GM03348 (cell line): ENCODE measurements at places on chromosomes 7 and 10.
A peak's percentile ranks its signal among the peaks of the same experiment; 100 is the strongest.

- DNase-seq, result no peak
These were observed 187.9 kb downstream of the DPY19L1 start for GRCh38 chr7:34849163-34849960.

DNA sequence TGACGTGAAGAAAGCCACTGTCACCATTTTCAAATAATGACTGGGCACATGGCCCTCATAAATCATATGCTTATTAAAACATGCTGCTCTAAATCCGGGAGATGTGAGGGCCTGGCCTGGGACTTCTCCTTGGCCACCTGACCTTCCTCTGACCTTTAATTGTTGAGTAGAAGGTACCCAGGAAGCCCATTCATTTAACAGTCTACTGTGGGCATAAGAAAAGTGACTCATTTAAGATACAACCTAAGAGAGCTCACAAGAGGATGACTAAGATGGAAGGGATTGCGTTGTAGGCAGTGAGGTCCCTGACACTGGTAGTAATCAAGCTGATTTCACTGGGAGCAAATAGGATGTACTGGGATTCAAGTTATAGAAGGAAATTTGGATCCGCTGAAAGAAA lies 203.4 kb upstream of the GPR26 start:
- no peak for DNase-seq

GRCh38 chr7:157432957-157433576 lies 96.3 kb downstream of the DNAJB6 start:
- peak; percentile 77 for DNase-seq

GRCh38 chr10:60649485-60650377 lies 128.5 kb upstream of the CDK1 start:
- no peak for DNase-seq

GRCh38 chr10:44856696-44857095 lies 54.4 kb upstream of the TMEM72 start:
- DNase-seq, result no peak

DNA sequence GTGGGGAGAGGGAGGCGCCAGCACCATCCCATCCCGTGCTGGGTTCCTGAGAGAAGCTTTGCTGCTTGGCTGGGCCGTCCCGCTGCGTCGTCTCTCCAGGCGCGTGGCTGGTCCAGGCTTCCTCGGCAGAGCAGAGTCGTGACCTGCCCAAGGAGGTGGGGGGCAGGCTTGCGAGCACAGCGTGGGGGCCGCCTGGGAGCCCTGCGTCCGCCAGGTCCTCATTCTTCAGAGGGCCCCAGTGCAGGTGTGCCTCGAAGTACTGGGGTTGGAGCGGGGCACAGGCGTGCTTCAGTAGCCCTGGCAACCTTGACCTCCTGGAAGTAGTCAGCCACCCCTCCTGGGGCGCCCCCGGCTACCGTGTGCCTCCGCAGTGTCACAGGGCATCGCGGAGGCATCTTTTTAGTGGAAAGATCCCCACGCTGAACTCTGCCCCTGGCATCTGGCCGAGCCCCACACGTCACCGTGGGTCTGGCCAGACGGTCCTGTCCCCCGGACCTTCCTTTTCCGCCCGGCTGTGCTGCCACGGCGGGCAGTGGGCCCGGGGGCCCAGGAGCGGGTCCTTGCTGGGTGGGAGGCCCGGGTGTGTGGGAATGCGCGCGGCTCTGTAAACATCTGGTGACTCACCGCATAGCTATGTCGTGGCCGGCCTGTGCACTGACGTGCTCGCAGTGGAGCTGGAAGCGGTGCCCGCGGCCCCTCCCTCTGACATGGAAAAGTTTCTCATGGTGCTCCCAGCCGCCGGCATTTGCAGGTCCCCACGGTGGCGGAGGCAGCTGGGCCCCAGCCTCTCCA lies 6.4 kb downstream of the MAFK start:
- DNase-seq, result peak; percentile 98

GRCh38 chr7:92925876-92926696 lies 89.7 kb upstream of the CDK6 start:
- no peak for DNase-seq

DNA sequence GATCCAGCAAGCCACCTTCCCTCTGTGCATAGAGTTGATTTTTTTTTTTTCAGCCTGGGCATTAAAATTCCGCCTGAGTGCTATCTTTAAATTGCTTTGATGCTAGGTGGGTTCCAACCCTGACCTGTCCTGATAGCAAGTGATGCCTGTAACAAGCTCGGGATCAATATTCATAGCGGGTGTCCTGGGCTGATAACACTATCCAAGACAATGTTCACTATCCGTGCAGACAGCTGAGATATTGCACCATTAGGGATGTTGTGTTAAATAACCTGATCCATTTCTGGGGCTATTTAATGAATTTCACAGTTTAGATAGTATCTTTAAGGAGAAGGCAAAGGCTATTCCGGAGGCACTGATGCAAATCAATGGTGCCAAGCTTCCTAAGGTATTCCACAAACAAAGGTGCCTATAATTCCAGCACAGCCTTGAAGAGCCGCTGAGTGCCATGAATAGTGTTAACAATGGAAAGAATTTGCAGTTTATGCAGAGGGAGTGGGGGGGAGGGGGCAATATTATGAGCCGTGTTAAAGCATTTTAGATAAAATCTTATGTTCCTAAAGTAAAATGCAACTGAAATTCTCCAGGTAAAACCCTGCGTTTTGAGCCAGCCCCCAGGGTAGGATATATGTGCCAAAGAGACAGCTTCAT lies 4.2 kb upstream of the NKX1-2 start:
- DNase-seq, result no peak

DNA sequence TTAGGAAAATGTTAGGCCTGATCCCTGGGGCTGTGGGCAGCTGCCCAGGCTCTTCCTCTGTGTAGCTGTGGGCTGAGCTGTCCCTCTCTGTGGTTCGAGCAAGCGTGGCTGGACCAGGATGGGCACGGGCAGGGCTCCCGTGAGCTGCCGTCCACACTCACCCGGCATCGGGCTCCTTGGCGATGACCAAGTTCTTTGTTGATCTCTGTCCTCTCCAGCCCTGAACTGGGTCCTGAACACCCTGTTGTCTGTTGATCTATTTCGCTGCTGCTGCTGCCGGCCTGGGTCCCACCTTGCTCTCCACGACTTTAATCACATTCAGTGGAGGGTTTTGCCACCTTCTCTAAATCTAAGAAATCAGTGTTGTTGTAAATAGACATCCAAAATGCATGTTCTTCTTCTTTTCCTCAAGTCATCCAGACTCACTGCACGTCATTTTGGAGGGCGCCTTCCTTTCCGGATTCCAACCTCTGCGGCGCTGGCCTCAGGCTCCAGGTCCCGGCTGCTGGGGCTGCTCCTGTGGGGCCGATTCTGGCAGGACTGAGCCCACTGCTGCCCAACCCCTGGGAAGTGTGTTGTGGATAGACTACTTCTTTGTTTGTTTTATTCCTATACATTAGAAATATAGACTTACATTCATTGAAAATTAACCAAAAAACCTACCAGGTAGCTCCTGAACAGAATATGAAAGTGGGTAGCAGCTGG lies 100.6 kb downstream of the DYNC2I1 start:
- DNase-seq, result no peak

DNA sequence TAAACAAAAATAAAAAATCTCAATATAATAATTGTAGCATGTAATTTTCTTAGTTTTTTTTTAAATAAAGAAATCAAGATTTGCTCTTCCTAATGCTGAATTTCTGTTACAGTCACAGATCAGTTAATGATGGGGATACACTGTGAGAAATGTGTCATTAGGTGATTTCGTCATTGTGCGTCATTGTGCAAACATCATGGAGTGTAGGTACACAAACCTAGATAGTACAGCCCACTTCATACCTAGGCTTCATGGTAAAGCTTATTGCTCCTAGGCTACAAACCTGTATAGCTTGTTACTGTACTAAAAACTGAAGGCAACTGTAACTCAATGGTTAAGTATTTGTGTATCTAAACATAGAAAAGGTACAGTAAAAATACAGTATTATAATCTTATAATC lies 74.4 kb upstream of the LSM8 start:
- DNase-seq, result no peak

DNA sequence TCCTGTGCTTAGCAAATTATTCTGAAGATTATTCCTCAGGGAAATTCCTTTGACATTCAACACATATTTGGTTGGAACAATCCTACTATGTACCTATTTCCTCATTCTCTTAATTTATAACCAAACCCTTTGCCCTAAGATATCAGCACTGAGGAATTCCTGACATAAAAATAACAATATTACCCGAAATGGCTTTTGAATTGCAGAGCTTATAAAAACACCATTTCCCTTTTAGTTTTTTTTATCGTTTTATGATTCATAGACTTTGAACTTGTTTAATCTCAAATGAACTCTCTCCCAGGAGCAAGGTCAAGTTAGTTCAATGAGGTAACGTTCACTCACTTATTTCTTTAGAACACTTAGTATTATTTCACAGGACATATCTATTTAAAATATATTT lies 7.7 kb upstream of the ABCB1 start:
- DNase-seq, result no peak

DNA sequence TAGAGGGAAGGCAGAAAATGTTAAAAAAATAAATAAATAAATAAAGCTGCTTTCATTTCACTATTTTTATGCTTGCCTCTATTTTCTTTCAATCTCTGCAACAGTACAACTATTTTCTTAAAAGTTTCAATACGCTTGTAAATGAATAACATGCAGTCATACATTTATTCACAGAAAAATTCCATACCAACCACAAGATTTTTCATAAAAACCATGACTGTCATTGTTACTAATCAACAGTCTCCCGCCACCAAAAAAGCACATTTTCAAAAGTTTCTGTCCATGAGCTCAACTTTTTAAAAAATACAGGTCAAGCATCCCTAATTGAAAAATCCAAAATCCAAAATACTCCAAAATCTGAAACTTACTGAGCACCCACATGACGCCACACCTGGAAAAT lies 5.3 kb downstream of the PARD3 start:
- no peak for DNase-seq

GRCh38 chr10:77909749-77910375 lies 16.7 kb downstream of the DLG5 start:
- DNase-seq, result peak; percentile 44

GRCh38 chr10:98361131-98362025 lies 53.6 kb downstream of the PYROXD2 start:
- DNase-seq, result peak; percentile 94

DNA sequence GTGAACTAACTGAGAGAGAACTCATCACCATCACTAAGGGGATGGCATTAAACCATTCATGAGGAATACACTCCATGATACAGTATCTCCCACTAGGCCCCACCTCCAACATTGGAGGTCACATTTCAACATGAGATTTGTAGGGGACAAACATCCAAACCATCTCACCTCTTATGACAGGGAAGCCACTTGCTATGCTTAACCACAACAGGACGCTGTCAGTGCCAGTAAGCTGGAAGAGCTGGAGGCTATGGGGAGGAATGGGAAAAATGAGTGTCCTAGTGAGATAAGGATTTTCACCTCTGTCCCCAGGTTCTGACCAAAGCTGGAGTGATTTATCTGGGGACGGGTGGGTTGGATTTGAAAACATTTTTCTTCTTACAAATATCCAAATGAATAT lies 17.6 kb downstream of the PLCE1 start:
- DNase-seq, result no peak

- DNase-seq, result peak; percentile 47
These were observed 30.0 kb upstream of the VDAC2 start for GRCh38 chr10:75180592-75180991.

DNA sequence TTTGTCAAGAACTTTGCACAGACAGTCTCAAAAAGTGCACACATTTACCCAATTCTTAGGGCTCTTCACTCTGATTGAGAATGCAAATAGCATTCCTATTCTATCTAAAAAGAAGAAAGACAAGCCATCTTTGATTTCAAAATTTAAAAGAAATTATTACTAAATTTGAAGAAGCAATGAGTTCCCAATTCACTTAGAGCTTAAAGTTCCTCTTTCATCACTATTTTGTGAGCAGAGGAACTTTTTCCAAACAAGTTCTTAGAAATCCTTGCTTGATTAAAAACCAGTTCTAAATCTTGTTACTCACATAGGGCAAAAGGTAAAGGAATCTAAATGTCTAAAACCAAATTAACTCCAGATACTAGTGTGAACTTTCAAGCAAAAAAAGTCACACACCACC lies 56.4 kb downstream of the TBXAS1 start:
- no peak for DNase-seq

DNA sequence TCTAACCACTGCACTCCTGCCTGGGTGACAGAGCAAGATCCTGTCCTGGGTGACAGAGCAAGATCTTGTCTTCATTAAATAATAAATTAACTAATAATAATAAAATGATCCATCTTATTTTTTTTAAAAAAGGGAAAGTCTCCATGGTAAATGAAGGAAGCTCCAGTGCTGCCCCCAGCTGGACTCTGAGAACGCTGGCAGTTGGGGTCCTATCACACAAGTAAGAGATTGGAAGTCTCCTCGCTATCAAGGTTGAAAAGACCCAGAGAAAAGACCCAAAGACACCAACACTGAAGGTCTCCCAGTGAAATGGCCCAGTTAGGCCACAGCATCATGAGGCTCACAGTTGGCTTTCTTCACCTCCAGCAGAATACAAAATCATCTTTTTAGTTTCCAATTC lies 13.8 kb upstream of the C10orf67 start:
- no peak for DNase-seq

- no peak for DNase-seq
These were observed 92.4 kb upstream of the KLF6 start for GRCh38 chr10:3877211-3878000.
